Activated CD4-positive, alpha-beta T cell treated with anti-CD3 and anti-CD28 coated beads, Interleukin-2, amount 50 U/mL, for 24 hours (primary cell): ENCODE measurements at places on chromosomes 2 and 18.

DNA sequence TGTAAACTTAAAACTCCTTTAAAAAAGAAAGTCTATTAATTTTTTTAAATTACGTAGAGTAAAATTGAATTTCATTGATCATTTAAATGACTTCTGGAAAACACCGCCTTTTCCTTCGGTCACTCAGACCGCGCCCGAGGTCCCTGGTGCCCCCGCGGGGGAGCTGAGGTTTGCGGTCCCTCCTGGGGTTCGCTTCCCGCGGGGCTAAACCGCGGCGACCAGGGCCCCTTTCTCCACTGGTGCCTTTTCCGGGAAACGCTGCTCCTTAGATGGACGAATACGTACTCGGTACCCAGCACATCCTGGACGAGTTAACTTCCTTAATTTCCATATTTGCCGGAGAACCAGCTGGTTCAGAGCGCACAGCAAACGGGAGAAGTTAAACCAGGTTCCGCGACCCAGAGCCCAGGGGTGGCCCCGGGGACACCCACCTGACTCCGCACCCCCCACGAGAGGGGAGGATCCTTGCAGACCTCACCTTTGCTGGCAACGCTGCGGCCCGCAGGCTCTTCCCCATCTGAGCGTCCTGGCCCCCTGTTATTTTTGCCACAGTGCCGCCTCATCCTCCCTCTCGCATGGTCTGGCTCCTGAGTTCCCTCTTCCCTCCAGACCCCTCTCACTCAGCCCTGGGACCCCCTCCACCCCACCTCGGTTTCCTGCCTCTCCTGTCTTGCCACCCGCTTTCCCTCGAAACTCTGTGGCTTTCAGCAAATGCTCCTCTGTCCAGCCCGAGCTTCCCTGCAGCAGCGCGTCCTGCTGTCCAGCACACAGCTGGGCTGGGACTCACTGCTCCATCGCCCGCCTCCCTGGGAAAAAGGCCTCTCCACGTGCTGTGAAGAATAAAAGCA is 420.0 kb upstream of the MYT1L start:
- no peak for DNase-seq

GRCh38 chr18:9753846-9754245 is 45.7 kb downstream of the RAB31 start:
- no peak for DNase-seq

- DNase-seq: no peak
Measured at GRCh38 chr2:100244881-100245605, 77.3 kb downstream of the LONRF2 start.

- DNase-seq: no peak
Measured at GRCh38 chr2:3725458-3726250, 22.3 kb downstream of the DCDC2C start.

- DNase-seq: no peak
Measured at GRCh38 chr2:128805237-128805636, 486.6 kb upstream of the HS6ST1 start.

GRCh38 chr2:24958411-24958935 is 13.3 kb downstream of the DNAJC27 start:
- no peak for DNase-seq
